ENCODE measurements at places on chromosomes 5 and 9. TPM values are rescaled to one million over a fixed set of nuclear protein-coding genes. Genes with fewer than 3 reads are reported as not detected.

DNA sequence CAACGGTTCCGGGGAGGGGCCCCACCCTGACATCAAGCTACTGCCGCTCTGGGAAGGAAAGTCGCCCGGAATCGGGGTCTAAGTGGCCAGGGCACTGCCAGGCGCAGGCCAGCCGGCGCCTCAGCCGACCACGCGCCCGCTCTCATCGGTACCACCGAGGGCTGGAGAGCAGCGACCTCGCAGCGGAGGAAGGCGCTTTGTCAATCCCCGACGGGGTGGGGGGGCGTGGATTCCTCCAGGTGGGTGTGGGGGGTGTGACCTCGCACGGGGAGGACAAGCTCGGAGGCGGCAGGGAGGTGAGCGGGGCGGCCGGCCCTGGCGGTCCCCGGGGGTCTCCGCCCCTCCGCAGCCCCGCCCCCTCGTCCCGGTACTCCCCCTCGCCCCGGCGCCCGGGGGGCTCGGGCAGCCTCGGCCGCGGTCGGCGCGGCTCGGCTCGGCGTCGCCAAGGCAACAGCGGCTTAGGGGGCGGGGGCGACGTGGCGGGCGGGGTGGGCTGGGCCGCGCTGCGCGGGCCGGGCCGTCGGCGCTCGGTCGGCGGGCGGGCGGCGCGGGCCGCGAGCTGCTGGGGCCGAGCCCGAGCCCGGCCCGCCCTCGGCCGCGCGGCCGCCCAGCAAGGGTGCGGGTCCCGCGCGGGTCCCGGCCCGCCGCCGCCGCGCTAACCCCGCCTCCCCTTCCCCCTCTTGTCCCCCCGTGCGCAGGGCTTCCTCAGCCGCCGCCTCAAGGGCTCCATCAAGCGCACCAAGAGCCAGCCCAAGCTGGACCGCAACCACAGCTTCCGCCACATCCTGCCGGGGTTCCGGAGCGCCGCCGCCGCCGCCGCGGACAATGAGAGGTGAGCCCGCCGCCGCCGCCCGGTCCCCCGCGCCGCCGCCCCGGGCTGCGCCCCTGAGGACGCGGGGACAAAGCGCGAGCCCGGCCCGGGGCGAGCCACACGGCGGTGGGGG lies 47.5 kb downstream of the DAB2IP start:
- H3K36me3 ChIP-seq: no peaks in the 10 kb centered on the region
- H3K27ac ChIP-seq: peak overlapping the region; percentile 80
- DNase-seq: no peak
- H3K4me1 ChIP-seq: peaks cover 52% of the 10 kb centered on the region
- peaks cover 6% of the 10 kb centered on the region for H3K27me3 ChIP-seq

DNA sequence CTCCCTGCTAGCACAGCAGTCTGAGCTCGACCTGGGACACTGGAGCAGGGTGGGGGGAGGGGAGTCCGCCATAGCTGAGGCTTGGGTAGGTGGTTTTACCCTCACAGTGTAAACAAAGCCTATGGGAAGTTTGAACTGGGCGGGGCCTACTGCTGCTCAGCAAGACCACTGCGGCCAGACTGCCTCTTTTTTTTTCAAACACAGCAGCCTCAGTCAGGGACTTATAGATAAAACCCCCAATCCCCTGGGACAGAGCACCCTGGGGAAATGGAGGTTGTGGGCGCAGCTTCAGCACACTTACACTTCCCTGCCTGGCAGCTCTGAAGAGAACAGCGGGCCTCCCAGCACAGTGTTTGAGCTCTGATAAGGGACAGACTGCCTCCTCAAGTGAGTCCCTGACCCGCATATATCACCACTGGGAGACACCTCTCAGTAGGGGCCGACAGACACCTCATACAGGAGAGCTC lies 151.1 kb upstream of the APC start:
- no peak overlapping the region for H3K4me3 ChIP-seq
- H3K27ac ChIP-seq: no peak overlapping the region
- no peaks in the 10 kb centered on the region for H3K27me3 ChIP-seq
- no peak for DNase-seq
- H3K4me1 ChIP-seq: no peaks in the 10 kb centered on the region
- no peaks in the 10 kb centered on the region for H3K36me3 ChIP-seq

DNA sequence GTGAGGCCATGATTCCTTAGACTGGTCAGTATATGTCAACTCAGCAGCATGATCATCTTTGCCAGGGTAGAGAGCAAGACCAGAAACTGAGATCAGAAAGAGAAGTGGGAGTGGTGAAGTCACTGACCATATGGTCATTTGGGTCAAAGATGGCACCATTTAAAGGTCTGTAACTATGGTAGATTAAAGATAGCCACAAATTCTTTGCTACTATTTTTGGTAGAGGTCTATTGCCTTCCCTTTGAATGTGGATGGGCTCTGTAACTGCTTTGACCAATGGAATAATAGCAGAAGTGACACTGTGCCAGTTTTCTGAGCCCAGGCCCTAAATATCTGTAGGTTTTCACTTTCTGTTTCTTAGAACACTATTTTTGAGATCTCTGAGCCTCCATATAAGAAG lies 117.6 kb downstream of the PCSK1 start:
- H3K4me3 ChIP-seq: no peak overlapping the region
- no peak overlapping the region for H3K27ac ChIP-seq

DNA sequence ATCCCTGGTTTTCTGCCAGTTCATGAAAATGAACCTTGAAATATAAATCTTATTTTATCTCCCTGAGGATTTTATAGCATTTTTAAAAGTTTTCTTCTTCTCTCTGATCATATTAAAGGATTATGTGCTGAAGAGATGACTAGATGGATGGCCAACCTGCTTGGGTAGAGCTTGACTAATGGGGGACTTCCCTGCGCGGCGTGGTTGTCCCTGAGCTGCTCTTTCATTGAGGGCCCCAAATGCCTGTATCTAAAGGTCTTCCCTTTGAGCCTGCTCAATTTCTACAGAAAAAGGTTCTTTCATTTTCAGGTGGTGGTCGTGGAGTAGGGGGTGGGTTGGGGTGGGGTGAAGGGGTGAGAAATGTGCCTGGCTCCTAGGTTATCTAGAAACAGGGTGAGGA lies 20.5 kb upstream of the CDKN2AIPNL start:
- peaks cover 9% of the 10 kb centered on the region for H3K4me1 ChIP-seq
- no peak for DNase-seq

The MYMK gene
- total RNA-seq: not detected

DNA sequence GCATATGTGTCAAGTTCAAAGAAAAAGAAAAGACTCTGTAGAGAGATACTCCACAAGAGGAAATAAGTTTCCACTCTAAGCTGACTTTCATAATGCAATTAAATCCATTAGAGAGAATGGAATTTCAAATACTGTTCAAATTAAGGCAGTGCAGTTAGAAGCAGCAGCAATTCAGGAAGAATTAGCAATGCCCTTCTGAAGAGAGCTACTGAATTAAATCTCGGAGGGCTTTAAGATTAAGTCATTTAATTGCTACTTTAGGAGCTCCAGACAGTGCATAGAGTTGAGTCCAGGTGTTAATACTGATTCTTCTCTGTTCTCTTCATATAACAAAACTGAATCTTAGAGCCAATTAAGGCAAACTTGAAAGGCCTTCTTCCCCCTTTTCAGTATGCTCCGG lies 8.5 kb downstream of the CDH12 start:
- no peaks in the 10 kb centered on the region for H3K4me1 ChIP-seq
- no peak overlapping the region for H3K27ac ChIP-seq
- DNase-seq: no peak
- no peaks in the 10 kb centered on the region for H3K27me3 ChIP-seq
- H3K36me3 ChIP-seq: no peaks in the 10 kb centered on the region
- no peak overlapping the region for H3K4me3 ChIP-seq

The IFNA13 gene
- total RNA-seq: not detected

The PCDHA1 gene
- not detected for total RNA-seq

- no peaks in the 10 kb centered on the region for H3K4me1 ChIP-seq
- H3K4me3 ChIP-seq: no peak overlapping the region
- DNase-seq: no peak
- no peak overlapping the region for H3K27ac ChIP-seq
These were observed 15.6 kb upstream of the GDNF start for GRCh38 chr5:37855438-37855837.

The FAM78A gene
- total RNA-seq: 0.81 TPM

The RASEF gene
- total RNA-seq: 6.2 TPM

DNA sequence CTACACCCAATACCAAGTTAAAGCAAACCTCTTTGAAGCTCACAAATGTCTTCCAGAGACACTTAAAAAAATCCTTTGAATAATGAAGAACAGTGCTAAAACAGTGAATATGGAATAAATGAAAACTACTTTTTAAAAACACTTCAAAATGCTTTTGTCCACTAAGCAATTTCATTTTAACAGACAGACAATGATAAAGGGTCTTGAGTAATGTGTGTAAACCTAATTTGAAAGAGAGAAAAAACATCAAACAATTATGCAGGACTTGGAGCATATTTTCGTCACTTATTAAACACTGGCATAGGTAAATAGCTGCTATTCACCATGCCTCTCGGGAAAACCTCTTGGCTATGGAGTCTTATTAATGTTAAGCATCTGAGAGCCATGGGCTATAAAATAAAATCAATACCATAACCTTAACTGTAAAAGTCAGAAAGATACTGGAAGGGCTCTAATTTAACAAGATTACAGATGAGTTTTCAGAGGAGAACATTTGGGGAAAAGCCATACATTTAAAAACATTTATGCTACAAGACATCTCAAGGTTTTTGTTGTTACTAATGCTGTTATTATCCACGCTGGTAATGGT lies 177.8 kb downstream of the NFIB start:
- H3K4me3 ChIP-seq: no peak overlapping the region
- H3K27ac ChIP-seq: peak overlapping the region; percentile 35
- peaks cover 10% of the 10 kb centered on the region for H3K4me1 ChIP-seq
- no peak for DNase-seq
- H3K27me3 ChIP-seq: no peaks in the 10 kb centered on the region
- H3K36me3 ChIP-seq: no peaks in the 10 kb centered on the region

GRCh38 chr5:31809050-31809870 lies 170.3 kb downstream of the PDZD2 start:
- H3K27me3 ChIP-seq: no peaks in the 10 kb centered on the region
- no peak for DNase-seq
- H3K36me3 ChIP-seq: no peaks in the 10 kb centered on the region

DNA sequence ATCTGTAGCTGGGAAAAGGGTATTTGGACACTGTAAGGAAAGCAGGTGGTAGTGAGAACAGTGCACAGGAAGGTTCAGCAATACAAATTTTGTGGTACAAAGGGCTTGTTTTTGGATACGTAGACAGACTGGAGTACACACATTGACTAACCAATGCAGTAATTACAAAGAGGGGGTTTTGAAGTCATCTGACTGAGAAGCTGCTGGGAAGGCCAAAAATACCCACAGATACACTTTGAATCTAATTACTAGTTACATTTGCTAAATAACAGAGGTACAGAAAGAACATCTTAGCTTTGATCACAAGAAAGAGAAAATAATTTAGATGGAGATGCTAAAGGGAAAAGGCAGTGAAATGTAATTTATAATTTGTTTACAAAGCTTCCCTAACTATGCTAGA lies 45.9 kb downstream of the PKD2L2 start:
- H3K27me3 ChIP-seq: no peaks in the 10 kb centered on the region
- H3K36me3 ChIP-seq: peaks cover 37% of the 10 kb centered on the region
- DNase-seq: no peak
- no peaks in the 10 kb centered on the region for H3K4me1 ChIP-seq
- H3K4me3 ChIP-seq: no peak overlapping the region

GRCh38 chr5:74378464-74378863 lies 262.1 kb downstream of the ENC1 start:
- peaks cover 10% of the 10 kb centered on the region for H3K4me1 ChIP-seq
- H3K27ac ChIP-seq: no peak overlapping the region
- H3K27me3 ChIP-seq: no peaks in the 10 kb centered on the region
- H3K36me3 ChIP-seq: no peaks in the 10 kb centered on the region

- H3K36me3 ChIP-seq: no peaks in the 10 kb centered on the region
- H3K4me3 ChIP-seq: no peak overlapping the region
- DNase-seq: no peak
- H3K27ac ChIP-seq: no peak overlapping the region
These were observed 10.3 kb downstream of the HK3 start for GRCh38 chr5:176888865-176889165.

The MYOZ3 gene
- not detected for total RNA-seq

DNA sequence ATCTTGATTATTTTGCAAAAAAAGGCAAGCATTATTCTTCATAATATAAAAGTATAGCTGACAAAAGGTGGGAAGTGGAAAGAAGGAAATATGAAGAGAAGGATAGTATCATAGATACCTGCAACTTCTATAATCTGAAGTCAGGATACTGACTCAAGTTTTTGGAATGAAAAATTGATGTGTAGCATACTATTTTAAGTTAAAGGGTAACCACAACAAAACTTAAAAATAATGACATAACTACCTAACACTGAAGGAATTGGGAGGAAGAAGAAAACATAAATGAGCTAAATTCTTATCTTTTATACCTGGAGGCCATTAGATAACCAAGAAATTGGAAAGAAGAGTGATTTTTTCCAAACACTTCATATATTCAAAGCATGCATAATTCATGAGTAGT lies 51.8 kb upstream of the TLE1 start:
- no peaks in the 10 kb centered on the region for H3K36me3 ChIP-seq
- no peaks in the 10 kb centered on the region for H3K27me3 ChIP-seq
- no peak for DNase-seq
- no peak overlapping the region for H3K27ac ChIP-seq
- H3K4me3 ChIP-seq: no peak overlapping the region

The PCDHGA4 gene
- total RNA-seq: 3.5 TPM
